CMK (cell line): ENCODE measurements at places on chromosomes 2 and 18.

DNA sequence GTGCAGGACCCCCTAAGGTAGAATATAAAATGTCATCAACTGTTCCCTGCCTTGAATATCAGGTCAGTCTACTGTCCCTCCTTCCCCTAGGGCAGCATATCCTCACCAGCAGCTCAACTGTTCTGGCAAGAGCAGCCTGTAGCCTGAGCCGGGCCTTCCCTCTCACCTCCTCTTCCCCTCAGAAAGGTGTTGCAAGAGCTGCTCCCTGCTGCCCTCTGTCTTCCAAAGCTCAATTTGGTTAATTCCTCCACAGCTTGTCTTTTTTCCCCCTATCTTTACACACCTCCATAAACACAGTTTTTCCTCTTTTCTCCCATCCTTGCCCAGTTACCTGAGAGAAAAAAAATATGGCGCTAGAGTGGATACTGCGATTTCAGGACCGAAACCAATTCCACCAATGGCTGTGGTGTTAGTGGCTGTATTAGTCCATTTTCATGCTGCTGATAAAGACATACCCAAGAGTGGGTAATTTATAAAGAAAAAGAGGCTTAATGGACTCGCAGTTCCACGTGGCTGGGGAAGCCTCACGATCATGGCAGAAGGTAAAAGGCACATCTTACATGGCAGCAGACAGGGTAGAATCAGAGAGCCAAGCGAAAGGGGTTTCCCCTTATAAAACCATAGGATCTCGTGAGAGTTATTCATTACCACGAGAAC is 184.7 kb downstream of the MREG start:
- DNase-seq: no peak

- DNase-seq: no peak
Measured at GRCh38 chr2:71631411-71631931, 178.1 kb downstream of the DYSF start.

DNA sequence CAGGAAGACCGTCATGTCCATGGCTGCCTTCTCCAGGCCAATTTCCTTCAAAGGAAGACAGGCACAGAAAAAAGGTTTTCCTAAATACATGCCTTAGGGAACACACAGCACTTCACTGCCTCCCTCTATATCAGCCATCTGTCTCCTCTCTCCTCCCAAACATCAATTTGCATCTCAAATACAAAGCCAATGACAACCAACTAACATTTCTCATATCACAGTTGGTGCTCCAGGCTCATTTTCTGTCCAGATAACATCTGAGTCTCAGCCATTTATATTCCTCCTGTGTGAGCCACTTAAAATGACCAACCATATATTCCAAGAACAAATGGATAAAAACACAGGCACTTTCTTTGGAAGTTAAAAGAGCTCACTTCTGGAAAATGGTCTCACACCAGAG is 62.5 kb upstream of the ACAA2 start:
- no peak for DNase-seq

- DNase-seq: no peak
Measured at GRCh38 chr2:202335791-202336467, 40.2 kb upstream of the BMPR2 start.

- DNase-seq: peak; percentile 30
Measured at GRCh38 chr2:121617042-121617599, 32.1 kb downstream of the CLASP1 start.

DNA sequence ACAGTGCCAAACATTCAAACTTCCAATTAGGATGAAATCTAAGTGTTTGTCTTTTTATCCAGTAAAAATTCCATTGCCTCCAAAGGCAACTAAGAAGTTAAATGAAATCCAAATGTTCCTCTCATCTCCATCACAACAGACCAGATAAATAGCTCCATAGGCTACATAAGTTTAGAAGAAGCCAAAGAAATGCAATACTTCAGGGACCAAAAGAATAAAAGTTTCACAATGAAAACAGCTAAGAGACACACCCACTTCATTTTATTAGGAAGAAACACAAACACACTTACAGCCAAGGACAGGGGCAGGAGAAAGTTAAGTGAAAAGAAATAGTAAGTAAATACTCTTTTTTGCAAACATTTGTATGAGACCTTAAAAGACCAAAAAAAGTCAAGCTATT is 88.5 kb upstream of the CCDC150 start:
- DNase-seq: no peak

DNA sequence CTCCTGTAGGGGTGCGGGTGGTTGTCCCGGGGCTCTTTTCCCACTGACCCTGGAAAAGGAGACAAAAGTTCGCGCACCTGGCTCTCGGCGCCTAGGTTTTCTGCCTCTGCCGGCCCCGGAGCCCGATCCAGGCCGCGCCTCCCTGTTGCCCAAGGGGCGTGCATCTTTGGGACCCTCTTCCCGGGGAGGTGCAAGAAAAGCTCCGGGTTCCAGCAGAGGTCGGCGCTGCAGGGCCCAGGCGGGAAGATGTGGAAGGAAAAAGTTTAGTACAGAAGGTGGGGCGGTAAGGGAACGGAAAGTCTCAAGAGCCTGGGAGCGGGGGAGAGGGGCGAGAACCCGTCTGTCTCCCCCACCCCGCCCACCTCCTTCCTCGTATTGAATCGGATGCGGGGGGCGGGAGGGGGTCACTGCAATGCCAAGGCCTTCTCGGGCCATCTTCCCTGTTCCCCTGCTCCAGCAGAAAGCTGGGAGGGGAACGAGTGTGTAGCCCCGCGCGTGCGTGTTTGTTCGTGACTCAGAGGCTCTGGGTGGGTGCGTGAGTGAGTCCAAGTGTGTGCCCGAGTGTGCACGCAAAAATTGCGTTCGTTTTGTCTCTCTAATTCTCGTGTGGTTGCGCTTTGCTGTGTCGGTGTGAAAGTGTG is 6.3 kb upstream of the EN1 start:
- DNase-seq: no peak
